Endothelial cell (in vitro differentiated cells): ENCODE measurements at places on chromosomes 1 and 21. TPM values are rescaled to one million over a fixed set of nuclear protein-coding genes. Genes with fewer than 3 reads are reported as not detected.

Gene GBP4
- total RNA-seq, result 75.5 TPM

Gene ACTN2
- 0.21 TPM for total RNA-seq

Gene PM20D1
- total RNA-seq, result not detected

Gene ZNF695
- 3.2 TPM for total RNA-seq

Gene KCNK2
- total RNA-seq, result not detected

Gene KRTAP10-7
- total RNA-seq, result not detected

Gene VSIG8
- not detected for total RNA-seq

Gene CDK18
- 12.4 TPM for total RNA-seq

Gene CD58
- total RNA-seq, result 9.0 TPM

Gene GPR161
- 40.9 TPM for total RNA-seq

- no peak for DNase-seq
Observed at GRCh38 chr1:60636946-60637345, 445.4 kb upstream of the NFIA start.

GRCh38 chr1:203557390-203557789 lies 63.4 kb downstream of the OPTC start:
- DNase-seq, result no peak

- DNase-seq, result no peak
Observed at GRCh38 chr1:23720256-23720995, 22.8 kb upstream of the ELOA start.

DNA sequence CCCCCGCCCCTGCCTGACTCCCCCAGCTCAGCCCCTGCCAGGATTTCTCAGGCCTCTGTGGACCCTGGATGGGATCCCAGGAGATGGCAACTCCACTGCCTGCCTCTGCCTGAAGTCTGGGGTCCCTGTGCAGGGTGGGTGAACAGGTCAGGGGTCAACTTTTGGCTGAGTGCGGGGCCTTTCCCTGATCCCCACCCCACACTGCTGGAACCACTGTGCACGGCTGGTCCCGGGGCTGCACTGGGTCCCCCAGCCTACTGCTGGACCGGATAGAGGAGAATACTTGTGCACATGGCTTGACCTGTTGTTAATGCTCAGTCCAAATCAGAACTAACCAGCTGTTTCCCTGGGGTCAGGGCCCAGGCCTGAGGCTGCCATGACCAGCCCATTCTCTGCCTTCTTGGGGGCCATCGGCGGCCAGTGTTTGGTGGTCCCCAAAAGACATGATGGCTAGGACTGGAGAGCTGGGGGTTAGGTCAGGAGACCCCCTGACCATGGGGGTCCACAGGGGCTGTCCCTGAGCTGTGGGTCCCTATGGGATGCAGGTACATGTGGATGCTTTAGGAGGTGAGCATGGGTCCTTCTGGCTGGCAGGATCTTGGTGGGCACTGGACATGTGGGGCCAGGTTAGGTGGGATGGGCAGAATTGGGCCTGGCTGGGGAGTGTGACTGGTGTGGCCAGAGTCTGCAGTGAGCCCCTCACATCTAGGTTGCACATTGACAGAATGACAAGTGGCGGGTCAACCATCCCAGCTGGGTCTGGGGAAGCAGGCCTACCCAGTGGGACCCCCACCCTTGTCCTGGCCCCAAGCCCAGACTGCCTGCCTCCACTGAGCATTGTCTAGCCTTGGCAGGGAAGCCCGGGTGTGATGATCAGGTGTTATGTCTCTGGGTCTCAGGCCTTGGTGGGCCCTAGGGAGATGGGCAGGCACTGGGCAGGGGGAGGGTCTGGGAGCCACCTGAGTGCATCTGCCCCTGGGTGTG lies 19.0 kb upstream of the ZNF678 start:
- no peak for DNase-seq

DNA sequence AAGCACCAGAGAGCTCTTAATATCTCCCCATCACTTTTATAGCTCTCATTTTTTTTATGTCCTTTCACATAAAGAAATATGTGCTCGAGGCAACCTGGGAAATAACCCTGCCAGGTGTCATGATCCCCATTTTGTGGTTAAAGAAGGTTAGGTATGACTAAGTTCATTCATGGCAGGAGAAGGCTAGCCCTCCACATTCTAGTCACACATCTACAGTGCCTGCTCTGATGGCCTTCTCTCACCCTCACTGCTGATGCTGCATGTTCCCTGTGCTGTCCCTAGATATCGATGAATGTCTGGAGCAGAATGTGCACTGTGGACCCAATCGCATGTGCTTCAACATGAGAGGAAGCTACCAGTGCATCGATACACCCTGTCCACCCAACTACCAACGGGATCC lies 187.5 kb downstream of the TPR start:
- no peak for DNase-seq

DNA sequence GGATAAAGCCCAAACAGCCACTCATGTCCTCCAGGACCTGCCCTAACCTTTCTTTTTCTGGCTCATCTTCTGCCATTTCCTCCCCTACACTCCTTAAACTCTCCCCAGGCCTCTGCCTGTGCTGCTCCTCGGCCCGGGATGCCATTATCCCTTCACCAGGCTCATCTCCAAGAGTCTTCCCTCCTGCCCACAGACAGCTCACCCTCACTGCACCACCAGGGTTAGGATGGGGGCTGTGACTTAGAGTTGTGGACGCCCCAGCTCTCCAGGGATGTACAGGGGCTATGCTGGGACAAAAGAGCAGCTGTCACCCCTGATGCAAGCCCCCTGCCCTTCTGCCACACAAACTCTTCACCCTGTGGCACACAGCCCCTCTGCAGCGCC lies 32.0 kb downstream of the TTC39A start:
- no peak for DNase-seq

DNA sequence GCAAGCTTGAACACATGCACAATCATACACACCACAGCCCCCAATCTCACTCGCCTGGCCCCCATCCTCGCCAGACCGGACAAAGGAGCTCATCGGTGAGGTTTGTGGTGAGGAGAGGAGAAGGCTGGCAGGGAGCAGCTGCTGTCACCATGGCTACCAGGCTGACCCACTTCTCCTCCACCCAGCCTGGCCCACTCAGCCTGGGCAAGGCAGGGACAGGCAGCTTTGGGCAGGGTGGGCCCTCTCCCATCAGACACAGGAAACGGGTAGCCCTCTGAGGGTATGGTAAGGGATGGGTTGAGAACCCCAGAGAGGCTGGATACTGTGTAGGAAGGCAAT lies 15.9 kb downstream of the RIMS3 start:
- DNase-seq, result no peak

DNA sequence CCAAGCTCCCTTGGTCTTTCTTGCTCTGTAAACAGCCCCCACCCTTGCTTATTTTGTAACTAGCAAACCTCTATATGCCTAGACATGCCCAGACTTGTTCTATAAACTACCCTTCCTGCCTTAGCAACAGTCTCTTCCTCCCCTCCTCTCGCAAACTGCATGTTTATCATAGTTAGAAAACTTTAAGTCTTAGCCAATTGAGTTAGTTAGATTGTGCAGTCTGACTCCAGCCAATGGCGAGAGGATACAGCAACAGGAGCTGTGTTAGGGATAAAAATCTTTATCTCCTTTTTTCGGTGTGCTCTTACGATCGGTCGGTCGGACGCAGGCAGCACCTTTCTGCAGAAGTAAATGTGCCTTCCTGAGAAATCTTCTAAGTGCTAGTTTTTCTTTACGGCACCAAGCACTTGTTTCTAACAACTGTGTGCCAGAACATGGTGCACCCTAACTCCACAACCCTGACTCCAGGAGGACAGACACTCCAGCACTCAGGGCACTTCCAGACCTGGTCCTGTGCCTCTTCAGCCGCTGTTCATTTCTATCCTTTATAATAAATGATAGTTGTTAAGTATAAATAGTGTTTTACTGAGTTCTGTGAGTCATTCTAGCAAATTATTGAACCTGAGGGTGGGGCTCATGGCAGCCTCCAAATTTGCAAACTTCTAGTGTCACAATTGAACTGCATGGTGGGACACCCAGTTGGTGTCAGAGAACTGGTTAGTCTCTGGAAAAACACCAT lies 25.7 kb upstream of the GNG4 start:
- DNase-seq, result no peak

DNA sequence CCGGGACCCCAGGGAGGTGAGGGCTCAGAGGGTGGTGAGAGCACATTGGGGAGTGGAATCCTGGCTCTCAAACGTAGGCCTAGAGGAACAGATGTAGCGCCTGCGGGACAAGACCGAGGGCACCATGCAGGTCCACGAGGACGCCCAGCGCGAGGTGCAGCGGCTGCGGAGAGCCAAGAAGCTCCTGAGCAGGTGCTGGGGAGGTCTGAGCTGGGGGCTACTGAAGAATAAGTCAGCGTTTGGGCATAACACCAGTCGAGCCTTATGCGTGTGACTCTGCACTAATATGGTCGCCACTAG lies 2.6 kb upstream of the NBPF3 start:
- no peak for DNase-seq

- no peak for DNase-seq
Observed at GRCh38 chr1:239922778-239923522, 168.7 kb upstream of the FMN2 start.

- DNase-seq, result no peak
Observed at GRCh38 chr21:39632796-39633442, 20.2 kb downstream of the B3GALT5 start.

- DNase-seq, result no peak
Observed at GRCh38 chr1:217674028-217674729, 43.0 kb downstream of the SPATA17 start.

DNA sequence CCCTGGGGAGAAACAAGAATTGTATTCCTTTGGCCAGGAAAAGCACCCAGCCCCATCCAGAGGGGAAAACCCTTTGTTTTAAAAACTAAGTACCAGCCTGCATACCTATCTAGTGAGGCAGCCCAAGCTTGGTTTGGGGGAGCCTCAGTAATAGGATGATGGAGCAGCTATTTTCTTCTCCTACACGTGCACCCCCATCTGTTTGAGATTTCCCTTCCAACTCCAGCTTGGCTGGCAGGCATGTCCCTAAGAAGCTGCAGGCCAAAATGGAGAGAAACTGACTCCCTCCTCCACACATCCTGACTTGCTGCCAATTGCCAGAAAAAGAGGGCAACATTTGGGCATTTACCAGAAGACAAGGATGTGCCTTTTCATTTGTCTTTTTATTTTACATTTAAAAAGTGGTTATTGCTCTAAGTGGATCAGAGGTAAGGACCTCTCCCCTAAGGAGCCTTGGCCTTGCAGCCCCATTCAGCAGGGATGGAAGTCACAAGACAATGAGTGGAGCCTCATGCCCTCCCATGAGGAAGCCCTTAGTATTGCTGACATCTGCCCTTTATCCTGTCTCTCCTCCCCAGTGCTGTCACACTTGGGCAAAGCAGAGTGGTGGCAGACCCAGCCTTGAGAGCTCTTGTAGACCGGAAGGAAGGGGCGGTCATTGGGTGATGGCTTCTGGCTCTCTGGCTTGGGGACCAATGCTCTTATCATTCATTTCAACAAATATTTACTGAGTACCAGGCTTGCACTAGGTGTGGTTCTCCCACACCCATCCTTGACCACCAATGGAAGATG lies 8.6 kb downstream of the FNDC5 start:
- no peak for DNase-seq

- no peak for DNase-seq
Observed at GRCh38 chr1:190619724-190620123, 142.1 kb upstream of the BRINP3 start.

DNA sequence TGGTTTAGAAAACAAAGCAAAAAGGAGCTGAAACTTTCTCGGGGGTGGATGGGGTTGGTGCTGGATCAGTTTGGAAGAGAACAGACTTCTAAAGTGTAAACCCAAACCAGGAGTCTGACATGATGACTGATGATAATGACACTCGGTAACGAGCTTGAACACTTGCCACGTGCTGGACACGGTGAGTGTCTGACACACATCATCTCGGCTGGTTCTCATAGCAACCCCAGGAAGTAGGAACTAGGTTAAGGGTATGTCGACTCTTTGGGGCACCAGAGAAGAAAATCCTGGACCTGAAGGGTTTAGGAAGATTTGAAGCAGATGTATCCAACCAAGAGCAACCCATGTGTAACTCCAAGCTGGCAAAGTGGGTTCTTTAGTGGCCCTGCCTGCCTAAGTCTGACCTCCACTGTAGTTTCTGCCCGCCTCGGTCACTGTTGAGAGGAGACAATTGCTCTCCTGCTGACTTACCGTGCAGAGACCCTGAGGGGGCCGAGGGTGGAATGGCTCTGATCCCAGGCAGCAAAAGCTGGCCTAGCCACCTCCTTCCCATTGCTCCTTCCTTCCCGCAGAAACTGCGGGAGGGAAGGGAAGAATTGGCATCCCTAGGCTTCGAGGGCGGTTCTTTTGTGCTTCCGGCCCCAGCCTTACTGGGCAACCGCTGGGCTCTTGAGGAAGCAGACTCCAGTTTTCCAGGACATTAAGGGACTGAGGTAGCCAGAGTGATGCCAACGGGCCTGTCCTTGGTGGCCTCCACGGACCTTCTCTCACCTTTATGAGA lies 156.0 kb downstream of the TOMM20 start:
- DNase-seq, result no peak

DNA sequence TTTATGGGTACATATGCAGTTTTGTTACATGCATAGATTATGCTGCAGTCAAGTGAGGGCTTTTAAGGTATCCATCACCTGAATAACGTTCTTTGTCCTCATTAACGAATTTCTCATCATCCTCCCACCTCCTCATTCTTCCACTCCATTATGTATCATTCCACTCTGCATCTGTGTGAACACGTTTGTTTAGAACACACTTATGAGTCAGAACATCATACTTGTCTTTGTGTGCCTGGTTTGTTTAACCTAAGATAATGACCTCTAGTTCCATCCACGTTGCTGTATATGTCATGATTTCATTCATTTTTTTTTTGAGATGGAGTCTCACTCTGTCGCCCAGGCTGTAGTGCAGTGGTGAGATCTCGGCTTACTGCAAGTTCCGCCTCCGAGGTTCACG lies 6.7 kb upstream of the MPC2 start:
- no peak for DNase-seq

DNA sequence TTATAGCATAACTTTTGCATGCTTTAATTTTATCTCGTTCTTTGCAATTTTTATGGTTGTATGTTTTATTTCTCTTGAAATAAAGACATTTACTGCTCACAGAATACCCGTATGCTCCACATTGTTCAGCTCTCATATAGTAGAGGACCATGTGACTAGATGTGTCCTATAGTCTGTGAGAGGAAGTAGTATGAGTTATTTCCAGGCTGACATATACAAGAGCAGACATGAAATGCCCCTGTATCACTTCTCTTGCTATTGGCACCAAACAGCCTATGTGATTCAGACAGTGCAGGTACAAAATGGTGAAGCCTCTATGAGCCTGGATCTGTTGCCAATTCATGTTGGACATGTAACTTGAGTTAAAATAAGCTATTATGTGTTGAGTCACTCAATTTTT lies 5.8 kb upstream of the FCRL5 start:
- no peak for DNase-seq
